ENCODE measurements at places on chromosomes 5 and 9.
A peak's percentile ranks its signal among the peaks of the same experiment; 100 is the strongest.

DNA sequence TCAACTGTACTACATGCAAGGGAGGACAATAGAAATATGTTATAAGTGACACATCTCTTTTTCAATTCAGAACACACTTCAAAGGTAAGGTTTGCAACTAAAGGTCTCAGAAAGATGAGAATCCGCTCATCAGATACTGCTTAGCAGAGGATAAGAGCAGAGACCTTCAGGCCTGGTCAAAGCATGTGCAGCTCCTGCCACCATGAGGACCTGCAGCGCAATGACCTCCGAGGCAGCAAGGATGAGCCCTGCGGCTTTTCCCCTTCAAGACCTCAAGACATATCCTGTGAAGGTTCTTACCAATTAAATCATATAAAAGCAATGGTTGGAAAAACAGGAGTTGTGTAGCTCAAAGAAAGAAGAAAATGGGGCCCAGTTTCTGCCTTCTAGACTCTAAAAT, 135.8 kb downstream of the TRIM36 start:
- DNase-seq: no peak

DNA sequence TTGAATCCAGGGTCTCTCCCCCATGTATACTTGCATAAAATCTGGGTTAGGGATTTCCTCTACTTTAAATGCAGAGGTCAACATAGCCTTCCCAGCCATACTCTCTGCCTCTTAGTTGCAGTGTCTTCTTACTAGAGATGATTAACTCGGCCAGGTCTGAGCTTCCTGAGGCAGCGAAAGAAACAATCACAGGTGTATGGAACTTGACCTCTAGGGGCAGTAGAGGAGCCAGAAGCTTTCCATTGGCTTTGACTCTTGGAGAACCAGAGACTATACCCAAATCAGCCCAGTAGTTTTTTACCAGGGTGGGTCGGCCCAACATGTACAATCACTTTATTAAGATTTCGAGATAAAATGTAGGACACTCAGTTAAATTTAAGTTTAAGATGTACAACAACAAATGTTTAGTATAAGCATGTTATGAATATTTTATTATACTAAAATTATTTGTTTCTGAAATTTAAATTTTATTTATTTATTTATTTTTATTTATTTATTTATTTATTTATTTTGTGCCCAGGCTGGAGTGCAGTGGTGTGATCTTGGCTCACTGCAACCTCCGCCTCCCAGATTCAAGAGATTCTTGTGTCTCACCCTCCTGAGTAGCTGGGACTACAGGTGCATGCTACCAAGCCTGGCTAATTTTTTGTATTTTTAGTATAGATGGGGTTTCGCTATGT, 48.0 kb upstream of the DMRT3 start:
- DNase-seq: peak; percentile 55

DNA sequence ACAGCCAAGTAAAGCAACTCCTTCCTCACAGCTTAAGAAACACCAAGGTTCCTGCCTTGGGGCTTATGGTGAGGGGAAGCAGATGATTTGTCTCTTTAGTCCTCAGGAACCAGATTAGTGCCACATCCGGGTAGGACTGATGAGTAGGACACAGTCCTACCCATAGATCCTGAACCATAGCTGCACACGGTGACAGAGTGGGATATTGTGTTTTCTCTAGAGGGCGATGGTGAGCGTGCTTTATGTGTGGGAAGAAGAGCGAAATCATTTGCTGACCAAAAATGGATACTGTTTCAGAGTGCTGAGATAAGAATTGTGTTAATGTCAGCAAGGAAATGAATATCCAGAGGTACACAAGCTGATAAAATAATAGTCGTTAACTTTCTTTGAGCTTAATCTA, 209.0 kb upstream of the FBXL7 start:
- no peak for DNase-seq

GRCh38 chr9:115373000-115373709, 255.2 kb upstream of the TNC start:
- no peak for DNase-seq

GRCh38 chr5:180647941-180648500, 1.4 kb downstream of the FLT4 start:
- DNase-seq: no peak

GRCh38 chr5:159735036-159735435, 181.2 kb upstream of the ADRA1B start:
- no peak for DNase-seq

DNA sequence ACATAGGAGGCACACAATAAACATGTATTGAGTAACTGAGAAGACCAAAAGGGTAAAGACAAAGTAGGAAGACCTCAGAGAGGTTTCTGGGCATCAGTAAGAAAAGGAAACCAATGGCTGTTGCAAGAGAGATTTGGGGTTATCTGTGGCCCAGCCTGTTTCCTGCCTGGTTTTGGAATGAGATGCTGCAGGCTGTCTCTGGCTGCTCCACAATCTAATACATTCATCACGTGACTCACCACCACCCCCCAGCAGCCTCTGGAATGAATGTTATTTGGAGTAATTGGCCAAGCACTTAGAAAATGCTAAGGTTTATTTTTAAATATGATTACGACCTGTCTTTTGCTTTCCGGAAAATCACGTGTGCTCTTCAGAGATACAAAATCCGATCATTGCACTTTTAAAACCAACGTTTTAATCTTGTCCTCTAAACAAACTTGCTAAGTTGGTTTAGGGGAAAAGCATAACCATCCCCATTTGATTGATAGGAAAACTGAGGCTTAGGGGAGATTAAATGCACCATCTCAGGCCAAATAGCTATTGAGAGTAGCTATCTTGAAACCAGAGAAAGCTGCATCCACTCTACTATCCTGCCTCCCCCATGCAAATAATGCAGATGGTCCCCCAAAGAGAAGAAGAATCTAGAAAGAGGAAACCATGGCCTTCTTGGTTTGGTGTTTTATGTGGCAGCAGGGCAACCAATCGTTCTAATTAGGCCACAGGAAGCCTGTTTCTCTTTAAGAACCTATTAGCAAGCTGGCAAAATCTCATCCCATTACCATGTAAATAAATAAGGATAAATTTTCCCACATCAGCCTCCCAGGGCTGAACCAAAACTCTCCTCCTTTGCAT, 151.8 kb upstream of the ADRA1B start:
- no peak for DNase-seq

- DNase-seq: no peak
These were observed 10.0 kb downstream of the TLE4 start for GRCh38 chr9:79581794-79582193.

DNA sequence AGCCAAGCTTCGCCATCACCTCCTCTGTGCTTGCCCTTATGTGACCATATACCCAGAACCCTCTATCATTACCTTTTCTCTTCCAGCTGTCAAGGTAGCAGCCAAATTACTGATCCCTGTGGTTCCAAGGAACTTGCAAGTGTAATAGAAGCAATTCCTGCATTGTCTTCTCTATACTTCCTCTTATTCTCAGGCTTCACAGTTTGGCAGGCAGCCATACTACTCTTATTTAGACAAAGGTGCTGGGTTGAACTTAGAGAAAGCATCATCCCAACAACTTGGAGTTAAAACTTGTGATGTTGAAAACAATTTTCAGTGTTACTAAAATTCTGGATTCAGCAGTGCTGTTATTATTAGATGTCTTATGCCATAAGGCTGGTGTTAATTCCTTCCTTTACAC, 93.2 kb downstream of the NLN start:
- no peak for DNase-seq

GRCh38 chr9:109766351-109766750, 13.6 kb upstream of the PALM2AKAP2 start:
- DNase-seq: no peak

DNA sequence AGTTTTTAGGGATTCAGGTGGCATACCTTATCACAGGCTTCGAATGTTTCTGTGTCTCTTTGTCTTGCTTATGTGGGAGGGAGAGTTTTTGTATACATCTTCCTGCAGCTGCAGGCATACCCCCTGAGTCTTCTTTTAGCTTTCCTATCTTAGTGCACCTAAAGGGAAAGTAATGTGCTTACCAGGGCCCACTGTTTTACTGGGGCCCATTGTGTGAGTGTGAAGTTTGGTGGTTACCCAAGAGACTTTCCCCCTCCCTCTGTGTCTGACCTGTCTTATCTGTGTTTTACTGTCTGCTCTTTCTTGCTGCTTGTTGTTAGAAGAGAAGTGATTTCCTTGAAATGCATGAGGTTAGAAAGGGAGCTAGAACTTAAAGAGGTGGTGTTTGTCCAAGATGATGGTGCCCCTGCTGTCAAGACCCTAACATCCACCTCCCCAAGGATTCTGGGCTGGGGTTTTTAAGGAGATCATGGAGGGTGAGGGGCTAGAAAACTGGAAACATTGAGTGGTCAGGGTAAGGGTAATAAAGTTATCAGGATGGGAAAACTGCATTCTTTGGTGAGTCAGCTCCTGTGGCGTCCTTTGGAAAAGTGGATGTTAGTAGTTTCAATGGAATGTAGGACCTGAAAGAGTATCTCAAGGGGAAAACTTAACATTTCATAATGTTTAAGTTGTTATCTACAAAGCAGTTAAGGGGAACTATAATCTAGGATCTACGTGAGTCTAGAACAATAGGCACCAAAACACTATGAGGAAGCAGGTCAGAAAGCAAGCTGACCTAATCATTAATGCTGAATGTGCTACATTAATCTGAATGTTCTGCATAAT, 583.5 kb upstream of the TUSC1 start:
- no peak for DNase-seq

DNA sequence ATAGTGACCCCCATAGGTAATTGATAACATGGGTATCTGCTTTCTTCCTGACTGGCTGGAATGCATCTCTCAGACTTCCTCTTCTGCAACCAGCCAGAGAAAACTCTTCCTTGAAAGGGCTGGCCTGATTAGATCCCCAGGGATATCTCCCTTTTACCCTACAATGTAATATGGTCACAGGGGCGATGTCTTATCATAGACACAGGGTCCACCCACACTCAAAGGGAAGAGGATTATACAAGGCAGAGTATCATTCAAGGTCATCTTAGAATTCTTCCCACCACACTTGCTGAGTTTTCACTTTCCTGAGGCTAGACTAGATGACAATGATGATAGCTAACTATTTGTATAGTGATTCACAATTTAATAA, 33.2 kb downstream of the TTLL11 start:
- DNase-seq: no peak

- no peak for DNase-seq
These were observed 141.7 kb downstream of the PCSK5 start for GRCh38 chr9:76032038-76032796.

DNA sequence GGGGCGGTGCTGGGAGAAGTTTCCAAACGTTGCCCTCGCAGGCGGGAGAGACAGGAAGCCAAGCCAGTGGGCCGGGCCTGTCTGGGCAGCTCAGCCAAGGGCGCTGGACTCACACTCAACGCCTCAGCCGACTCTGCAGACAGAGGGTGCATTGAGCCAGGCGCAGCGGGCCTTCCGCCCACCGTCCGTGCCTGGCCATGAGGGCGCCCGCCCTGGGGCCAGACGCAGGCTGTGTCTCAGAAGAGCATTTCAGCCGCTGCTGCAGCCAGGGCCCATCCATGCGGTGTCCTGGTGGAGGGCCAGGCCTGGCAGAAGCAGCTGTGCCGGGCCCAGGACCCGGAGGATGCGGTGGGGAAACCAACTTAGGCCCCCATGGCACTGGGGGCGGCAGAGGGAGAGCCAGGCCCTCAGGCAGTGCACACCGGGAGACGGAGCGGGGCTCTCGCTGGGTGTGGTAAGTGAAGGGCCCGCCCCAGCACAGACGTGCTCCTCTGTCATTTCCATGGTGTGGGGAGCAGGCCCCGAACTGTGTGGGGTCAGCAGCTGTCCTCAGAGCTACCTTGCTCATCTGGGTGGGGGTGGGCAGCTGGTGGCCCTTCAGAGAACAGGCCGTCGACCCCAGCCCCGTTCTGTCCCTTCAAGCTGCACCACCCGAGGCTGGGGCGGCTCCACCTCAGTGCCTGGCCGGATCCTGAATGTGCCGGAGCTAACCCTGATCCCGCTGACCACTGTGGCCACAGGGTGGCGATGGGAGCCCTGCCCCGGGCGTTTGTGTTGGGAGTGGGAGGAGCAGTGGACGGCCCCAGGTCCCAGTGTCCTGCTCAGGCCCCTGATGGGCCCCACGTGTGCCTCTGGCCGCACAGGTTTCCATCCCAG, 18.0 kb downstream of the DNLZ start:
- DNase-seq: no peak

DNA sequence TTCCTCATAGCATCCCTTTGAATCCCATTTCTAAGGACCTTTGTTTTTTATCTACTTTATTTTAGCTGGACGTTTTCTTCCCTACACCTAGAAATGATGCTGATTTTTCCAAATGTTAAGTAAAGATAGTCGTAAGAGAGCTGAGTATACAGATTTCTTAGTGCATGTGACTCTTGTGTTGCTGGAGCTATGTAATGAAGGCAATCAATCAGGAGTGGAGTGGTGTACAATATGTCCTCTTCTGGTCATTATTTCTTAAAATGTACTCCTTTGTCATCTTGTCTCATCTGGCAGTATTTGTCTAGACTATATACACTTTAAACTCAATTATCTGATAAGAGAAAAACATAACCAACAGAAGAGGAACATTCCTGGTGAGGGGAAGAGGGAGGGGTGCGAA, 13.5 kb downstream of the GAPT start:
- DNase-seq: no peak

DNA sequence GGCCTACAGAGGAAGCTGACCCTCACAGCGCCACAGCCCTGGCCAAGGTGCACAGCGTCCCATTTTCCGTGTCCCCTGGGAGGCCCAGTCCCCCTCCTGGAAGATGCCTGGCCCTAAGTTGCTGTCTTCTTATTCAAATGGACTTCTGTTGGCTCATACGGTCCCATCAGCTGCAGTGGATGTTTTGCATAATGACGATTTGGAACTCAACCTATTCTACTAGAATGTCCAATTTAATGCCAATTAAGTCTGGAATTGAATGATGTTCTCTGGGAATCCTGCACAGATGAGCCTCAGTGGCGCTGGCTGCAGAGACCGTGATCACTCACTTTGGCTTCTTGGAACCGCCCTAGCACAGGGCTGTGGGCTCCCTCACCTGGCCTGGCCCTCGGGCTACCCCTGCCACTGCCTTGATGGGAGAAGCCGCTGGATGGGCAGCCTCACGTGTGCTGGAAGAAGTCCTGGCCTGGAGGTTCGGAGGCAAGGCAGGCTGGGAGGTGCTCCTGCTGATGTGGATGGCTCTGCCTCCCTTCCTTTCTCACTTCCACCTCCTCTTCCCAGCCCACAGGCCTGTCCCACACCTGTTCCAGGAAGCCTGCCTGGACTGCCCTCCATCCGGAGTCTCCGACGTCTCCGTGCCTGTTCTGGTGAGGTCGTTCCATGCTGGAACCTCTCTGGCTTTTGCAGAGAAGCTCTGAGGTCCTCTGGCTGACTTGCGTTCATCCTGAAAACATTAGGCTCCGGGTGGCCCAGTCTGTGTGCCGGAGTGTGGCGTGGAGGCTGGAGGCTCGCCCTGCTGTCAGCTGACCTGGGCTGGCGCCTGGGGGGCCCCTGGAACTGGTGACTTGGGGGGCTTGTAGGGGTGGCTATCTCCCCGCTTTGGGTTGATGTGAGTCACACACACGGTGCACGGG, 147.1 kb downstream of the RXRA start:
- DNase-seq: no peak

Measured in right renal cortex interstitium (tissue), 3 donors.